ENCODE measurements at places on chromosomes 13 and 19. TPM values are rescaled to one million over a fixed set of nuclear protein-coding genes. Genes with fewer than 3 reads are reported as not detected.

Gene CEACAM4
- total RNA-seq, result 2.9 TPM

Gene ZIC2
- total RNA-seq, result not detected

Gene CEACAM7
- total RNA-seq, result 103 TPM

- no peak overlapping the region for H3K4me3 ChIP-seq
- no peak for DNase-seq
- no peaks in the 10 kb centered on the region for H3K27me3 ChIP-seq
- H3K27ac ChIP-seq, result no peak overlapping the region
- peaks cover 8% of the 10 kb centered on the region for H3K4me1 ChIP-seq
Observed at GRCh38 chr19:7475665-7476064, 13.2 kb downstream of the PEX11G start.

- H3K4me1 ChIP-seq, result peaks cover 11% of the 10 kb centered on the region
- DNase-seq, result no peak
- peaks cover 19% of the 10 kb centered on the region for H3K36me3 ChIP-seq
- peak overlapping the region; percentile 76 for H3K27ac ChIP-seq
Observed at GRCh38 chr19:52992109-52993004, 21.4 kb upstream of the ERVV-1 start.

DNA sequence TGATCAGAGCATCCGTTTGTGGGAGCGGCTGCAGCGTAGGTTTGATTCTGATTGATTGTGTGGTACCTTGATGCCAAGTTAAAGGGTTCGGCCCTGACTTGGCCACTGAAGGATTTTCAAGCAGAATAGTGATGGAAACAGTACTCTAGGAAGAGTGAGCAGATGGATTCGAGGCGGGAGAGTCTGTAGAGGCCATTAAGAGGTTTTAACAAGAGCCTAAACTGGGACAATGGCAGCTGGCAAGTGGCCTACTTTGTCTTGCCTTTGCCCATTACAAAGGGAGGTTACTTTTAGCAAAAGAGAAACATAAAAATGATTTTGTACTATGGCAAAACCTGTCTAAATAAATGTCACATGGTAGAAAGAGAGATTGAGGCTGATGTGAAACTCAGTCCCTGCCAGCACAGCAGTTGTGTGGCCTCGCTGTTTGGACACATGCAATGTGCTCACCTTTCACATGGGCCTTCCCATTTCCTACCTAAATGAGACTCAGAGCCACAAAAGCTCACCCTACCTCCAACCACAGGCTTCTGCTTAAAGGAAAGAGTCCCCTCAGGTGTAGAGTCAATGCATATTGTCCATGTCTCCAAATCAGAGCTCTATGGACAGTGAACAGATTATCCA, 62.4 kb upstream of the RAP2A start:
- no peak for DNase-seq
- H3K27me3 ChIP-seq, result no peaks in the 10 kb centered on the region
- no peak overlapping the region for H3K27ac ChIP-seq
- H3K4me1 ChIP-seq, result peaks cover 11% of the 10 kb centered on the region
- peaks cover 52% of the 10 kb centered on the region for H3K36me3 ChIP-seq

- H3K4me3 ChIP-seq, result no peak overlapping the region
- no peak for DNase-seq
- no peak overlapping the region for H3K27ac ChIP-seq
- H3K36me3 ChIP-seq, result no peaks in the 10 kb centered on the region
- no peaks in the 10 kb centered on the region for H3K4me1 ChIP-seq
Observed at GRCh38 chr13:26111797-26112196, 60.0 kb upstream of the SHISA2 start.

GRCh38 chr19:42455621-42456081, 12.9 kb upstream of the CXCL17 start:
- no peaks in the 10 kb centered on the region for H3K4me1 ChIP-seq
- H3K36me3 ChIP-seq, result no peaks in the 10 kb centered on the region
- no peak overlapping the region for H3K4me3 ChIP-seq
- H3K27me3 ChIP-seq, result no peaks in the 10 kb centered on the region

DNA sequence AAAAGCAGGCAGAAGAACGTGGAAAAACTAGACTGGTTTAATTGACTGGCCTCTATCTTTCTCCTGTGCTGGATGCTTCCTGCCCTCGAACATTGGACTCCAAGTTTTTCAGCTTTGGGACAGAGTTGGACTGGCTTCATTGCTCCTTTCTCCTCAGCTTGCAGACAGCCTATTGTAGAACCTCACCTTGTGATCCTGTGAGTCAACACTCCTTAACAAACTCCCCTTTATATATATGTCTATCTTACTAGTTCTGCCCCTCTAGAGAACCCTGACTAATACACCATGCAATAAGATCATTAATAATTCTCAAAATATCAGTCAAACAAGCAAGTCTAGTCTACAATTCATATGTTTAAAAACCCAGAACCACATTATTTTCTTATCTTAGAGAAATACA, 662.4 kb downstream of the TBC1D4 start:
- H3K27ac ChIP-seq, result no peak overlapping the region
- H3K4me3 ChIP-seq, result no peak overlapping the region
- no peaks in the 10 kb centered on the region for H3K36me3 ChIP-seq
